ENCODE measurements at places on chromosomes 1 and 21. TPM values are rescaled to one million over a fixed set of nuclear protein-coding genes. Genes with fewer than 3 reads are reported as not detected.

ATP6V1G3 gene
- not detected for polyA plus RNA-seq

VWA5B1 gene
- polyA plus RNA-seq: not detected

LDLRAD1 gene
- 0.31 TPM for polyA plus RNA-seq

KIF17 gene
- polyA plus RNA-seq: 0.45 TPM

PTAFR gene
- polyA plus RNA-seq: 3.1 TPM

SLAMF8 gene
- 0.81 TPM for polyA plus RNA-seq

UMODL1 gene
- 0.12 TPM for polyA plus RNA-seq

SPRR2G gene
- 2.0 TPM for polyA plus RNA-seq

AMY1A gene
- polyA plus RNA-seq: not detected

GNAT2 gene
- polyA plus RNA-seq: not detected

LRRC71 gene
- polyA plus RNA-seq: 0.04 TPM

TRIM46 gene
- polyA plus RNA-seq: 0.47 TPM

PCP4L1 gene
- polyA plus RNA-seq: 10.0 TPM

KRTAP12-2 gene
- polyA plus RNA-seq: not detected

FMO3 gene
- 1.6 TPM for polyA plus RNA-seq

ITLN2 gene
- polyA plus RNA-seq: 0.09 TPM

ERG gene
- polyA plus RNA-seq: 2.2 TPM

ZBTB17 gene
- 41.7 TPM for polyA plus RNA-seq

STX12 gene
- polyA plus RNA-seq: 27.5 TPM

HPDL gene
- polyA plus RNA-seq: 2.7 TPM

RNF207 gene
- polyA plus RNA-seq: 68.0 TPM

ADCY10 gene
- not detected for polyA plus RNA-seq

C1orf87 gene
- not detected for polyA plus RNA-seq

RSPH1 gene
- polyA plus RNA-seq: 0.53 TPM

PCP4 gene
- polyA plus RNA-seq: 42.3 TPM

EXOC8 gene
- polyA plus RNA-seq: 3.6 TPM

MFAP2 gene
- 1.9 TPM for polyA plus RNA-seq

FCRL2 gene
- 0.18 TPM for polyA plus RNA-seq

MAEL gene
- polyA plus RNA-seq: 0.04 TPM

LCE2C gene
- not detected for polyA plus RNA-seq

TNN gene
- 0.08 TPM for polyA plus RNA-seq

LCA5L gene
- 0.48 TPM for polyA plus RNA-seq
